Osteoblast (primary cell): ENCODE measurements at places on chromosomes 6 and 20.
A peak's percentile ranks its signal among the peaks of the same experiment; 100 is the strongest.

GRCh38 chr6:109455437-109456110, at the start of gene MICAL1:
Gene MICAL1, minus strand, starts transcription at chr6:109455772. Its CDS starts 1,576 bp downstream, at chr6:109454196.
- peak; percentile 87 for DNase-seq

- DNase-seq = no peak
Observed at GRCh38 chr6:71038711-71039344, 82.0 kb upstream of the B3GAT2 start.

GRCh38 chr6:125258651-125259353, 43.0 kb downstream of the HDDC2 start:
- DNase-seq = no peak

GRCh38 chr6:113383701-113384100, 473.4 kb upstream of the MARCKS start:
- no peak for DNase-seq

DNA sequence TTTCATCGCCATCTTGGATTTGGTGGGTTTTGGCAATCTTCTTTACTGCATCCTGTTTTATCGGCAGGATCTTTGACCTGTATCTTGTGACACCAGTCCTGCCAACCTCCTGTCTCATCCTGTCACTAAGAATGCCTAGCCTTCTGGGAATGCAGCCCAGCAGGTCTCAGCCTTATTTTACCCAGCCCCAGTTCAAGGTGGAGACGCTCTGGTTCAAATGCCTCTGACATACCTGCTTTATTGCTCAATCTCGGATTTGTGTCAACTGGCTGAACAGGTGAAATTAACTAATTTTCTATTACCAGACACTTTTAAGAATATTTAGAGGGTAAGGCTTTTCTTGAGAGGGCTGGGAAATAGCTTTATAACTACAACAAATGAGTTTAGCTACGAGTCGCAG, 102.5 kb downstream of the SASH1 start:
- DNase-seq = no peak

DNA sequence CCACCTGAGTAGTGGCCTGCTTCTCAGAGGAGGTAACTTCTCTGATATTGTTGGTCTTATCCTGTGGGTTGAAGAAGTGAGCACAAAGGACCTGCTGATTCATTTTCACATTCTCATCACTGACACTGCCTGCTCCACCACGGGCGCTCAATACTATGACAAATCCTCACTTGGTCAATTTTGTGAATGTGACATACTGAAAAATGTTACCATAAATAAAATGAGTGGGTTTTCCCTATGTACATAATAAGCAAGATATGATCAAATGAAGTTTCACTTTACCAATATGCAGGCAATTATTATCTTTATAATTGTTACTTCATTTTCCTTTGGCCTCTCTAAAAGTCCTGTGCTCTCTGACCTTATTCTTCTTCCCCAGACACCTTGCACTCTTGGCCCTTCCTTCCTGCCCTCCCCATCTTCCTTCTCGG, 71.5 kb upstream of the RIPOR2 start:
- DNase-seq = no peak

- DNase-seq = peak; percentile 96
Observed at GRCh38 chr20:41316602-41317545, 657 bp downstream of the ZHX3 start.

DNA sequence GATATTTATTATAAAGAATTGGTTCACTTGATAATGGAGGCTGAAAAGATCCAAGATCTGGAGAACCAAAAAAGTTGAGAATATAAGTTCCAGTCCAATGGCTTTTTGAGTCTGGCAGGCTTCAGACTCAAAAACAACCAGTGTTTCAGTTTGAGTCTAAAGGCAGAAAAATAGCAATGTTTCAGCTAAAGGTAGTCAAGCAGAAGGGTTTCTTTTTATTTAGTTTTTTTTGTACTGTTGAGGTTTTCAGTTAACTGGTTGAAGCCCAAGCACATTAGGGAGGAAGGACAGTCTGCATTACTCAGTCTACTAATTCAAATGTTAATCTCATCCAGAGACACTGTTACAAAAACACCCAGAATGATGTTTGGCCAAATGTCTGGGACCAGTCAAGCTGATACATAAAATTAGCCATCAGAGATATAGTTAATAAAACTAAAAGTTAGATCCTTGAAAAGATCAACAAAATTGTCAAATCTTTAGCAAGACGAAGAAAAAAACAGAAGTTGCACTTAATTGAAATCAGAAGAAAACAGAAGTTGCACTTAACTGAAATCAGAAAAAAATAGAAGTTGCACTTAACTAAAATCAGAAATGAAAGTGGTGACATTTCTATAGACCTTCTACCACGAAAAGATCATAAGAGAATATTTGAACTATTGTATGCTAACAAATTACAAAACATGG, 980.3 kb upstream of the FLRT3 start:
- no peak for DNase-seq
